ENCODE measurements at places on chromosomes 12 and 14. TPM values are rescaled to one million over a fixed set of nuclear protein-coding genes. Genes with fewer than 3 reads are reported as not detected.

Gene OAS1
- 24.8 TPM for total RNA-seq

DNA sequence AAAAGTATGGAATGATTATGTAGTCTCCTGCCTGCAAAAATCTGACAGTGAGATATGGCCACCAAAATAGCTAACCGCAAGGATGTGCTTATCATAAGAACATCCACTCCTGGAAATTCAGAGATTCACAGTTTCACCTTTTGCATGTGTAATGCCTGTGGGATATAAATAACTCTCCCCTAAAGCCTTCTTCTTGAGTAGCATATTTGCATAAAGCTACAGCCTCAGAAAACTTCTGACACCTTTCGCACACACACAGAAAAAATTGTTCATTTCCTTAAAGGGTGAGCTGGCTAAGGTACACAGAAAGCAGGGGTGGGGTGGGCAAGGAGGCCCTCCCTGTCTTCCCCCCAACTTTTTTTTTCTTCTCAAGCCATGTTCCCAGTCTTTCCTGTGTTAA lies 3.1 kb upstream of the IGF1 start:
- DNase-seq, result no peak

- DNase-seq, result no peak
Observed at GRCh38 chr12:72742568-72742967, 470.4 kb downstream of the TRHDE start.

GRCh38 chr12:108240027-108240785 lies 98.9 kb downstream of the CMKLR1 start:
- no peak for DNase-seq

Gene GDF3
- total RNA-seq, result not detected

GRCh38 chr14:64174922-64175782 lies 119.0 kb downstream of the ESR2 start:
- no peak for DNase-seq

DNA sequence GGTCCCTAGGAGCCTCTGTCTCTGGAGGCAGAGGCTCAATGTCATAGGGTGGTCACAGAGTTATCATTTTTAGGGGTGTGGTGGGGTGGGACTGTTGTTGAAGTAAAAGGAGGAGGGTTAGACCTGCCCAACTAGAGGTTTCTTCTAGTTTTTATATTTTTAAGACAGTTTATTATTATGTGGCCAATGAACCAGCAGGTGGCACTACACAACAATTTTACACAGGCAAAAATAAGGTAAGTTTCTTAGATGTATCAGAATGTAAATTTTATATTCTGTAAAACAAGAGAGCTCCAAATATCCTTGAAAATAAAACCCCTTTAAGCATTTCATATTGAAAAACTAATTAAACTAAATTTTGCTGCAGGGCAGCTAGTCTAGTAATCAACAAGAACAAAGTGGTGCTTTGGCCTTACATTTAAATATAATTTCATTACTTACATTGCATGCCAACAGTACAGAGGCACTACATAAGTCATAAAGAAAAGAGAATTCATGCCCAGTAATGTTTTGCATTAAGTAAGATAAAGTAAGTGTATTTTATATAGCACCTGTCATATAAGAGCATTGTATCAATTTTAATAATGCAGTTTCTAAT lies 22.2 kb upstream of the OVCH1 start:
- DNase-seq, result peak; percentile 56

DNA sequence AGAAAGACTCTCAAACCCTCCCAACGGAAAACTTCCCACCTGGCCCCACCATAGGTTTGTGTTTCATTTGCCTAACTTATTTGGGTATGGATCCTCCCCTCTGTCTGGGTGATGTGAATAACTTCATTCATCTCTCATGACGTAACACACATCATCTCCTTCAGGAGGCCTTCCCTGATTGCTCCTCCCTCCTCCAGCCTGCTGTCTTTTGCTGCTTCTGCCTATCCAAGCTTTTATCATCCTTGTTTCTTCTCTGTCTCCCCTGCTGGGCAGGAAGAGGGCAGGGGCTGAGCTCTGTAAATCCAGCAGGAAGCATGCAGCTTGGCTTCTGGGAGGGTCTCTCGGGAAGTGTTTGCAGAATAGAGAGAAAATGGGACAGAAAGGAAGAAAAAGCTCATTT lies 766.0 kb upstream of the TBX3 start:
- no peak for DNase-seq

Gene NFATC4
- total RNA-seq, result 6.7 TPM

DNA sequence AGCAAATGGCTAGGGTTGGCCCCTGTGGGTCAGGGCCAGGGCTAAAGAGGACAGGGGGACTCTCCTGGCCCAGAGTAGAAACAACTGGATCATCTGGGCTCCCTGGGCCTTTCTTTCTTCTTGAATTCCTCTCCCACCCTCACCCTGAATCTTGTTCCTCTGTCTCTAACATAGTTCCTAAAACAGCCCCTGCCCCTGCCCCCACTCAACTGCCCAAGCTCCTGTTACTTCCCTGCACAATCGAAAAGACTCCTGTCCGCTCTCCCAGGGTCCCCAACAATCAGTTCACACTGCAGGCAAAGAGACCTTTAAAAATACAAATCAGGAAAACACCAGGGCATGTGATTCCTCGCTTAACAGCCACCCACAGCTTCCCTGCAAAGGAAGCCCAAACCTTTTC lies 18.0 kb upstream of the ANKRD33 start:
- DNase-seq, result no peak

All from renal cortical epithelial cell (primary cell).